T-helper 22 cell (primary cell): ENCODE measurements at places on chromosomes 6 and 20.
A peak's percentile ranks its signal among the peaks of the same experiment; 100 is the strongest.

DNA sequence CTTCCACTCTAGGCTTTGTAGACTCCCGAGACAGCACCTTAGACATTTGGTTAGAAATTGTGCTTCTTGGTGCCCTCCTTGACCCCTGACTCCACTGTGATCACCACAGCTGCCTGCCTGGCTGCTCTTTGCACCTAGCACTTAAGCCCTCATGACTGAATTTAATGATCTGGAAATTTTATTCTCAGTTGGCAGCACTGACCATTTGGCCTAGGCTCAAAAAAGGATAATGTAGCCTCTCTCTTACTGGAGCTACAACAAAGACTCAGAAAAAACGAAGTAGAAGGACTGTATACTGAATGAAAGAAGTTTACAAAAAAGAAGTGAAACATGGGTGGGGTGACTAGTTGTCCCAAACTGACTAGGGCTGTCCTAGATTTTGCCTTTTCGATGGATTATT lies 11.3 kb upstream of the ABRACL start:
- DNase-seq, result no peak

GRCh38 chr6:25342802-25343201 lies 63.6 kb downstream of the CARMIL1 start:
- no peak for DNase-seq

DNA sequence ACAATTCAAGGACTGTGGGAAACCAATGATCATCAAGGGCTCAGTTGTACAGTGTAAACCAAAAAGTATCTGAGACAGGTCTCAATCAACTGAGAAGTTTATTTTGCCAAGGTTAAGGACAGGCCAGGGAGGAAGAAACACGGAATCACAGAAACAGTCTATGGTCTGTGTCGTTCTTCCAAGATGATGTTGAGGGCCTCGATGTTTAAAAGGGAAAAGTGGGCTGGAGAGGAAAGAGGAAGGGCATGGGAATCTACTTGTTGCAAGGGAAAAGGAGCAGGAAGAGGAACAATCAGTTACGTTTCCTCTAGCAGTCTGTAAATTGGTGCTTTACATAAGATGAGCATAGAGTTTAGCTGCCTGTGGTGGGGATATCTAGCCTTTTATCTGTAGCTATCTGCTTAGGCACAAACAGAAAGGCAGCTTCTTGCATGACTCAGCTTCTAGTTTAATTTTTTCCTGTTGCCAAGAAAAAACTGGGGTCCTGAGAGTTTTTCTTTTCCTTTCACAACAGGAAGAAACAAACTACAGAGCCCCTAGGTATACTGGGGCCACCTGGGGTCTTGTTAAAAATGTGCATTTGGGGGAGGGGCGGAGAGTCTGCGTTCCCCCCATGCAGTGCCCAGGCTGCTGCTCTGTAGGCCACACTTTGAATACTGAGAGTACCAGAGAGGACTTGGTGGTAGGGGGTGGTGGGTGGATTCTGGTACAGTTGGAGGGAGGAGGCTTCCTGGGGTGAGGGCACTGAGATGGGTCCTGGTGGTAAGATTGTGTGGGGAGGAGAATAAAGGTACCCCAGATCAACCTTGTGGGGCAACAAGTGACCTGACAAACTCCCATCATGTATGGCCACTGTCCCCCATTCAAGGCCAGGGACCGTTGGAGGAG lies 35.3 kb upstream of the EZR start:
- peak; percentile 27 for DNase-seq

GRCh38 chr6:3159805-3160781 lies 2.7 kb upstream of the TUBB2A start:
- DNase-seq, result peak; percentile 76

DNA sequence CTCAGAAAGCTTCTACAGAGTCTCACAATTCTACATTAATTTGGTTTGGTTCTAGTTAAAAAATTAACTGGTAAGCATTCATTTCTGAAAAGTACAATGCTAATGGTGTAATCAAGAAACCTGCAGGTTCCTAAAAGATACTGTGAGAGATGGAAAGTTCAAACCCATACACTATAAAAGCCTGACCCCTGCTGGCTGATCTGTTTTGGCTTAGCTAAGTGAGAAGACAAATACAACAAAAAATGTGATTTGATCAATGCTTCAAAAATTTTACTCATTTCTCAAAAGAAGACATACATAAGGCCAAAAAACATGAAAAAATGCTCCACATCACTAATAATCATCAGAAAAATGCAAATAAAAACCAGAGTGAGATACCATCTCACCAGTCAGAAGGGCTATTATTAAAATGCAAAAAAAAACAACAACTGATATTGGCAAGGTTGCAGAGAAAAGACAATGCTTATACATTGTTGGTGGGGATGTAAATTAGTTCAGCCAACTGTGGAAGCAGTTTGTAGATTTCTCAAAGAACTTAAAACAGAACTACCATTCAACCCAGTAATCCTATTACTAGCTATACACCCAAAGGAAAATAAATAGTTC lies 102.8 kb downstream of the MOXD1 start:
- no peak for DNase-seq

GRCh38 chr6:17416806-17417205 lies 23.4 kb downstream of the CAP2 start:
- DNase-seq, result no peak

- no peak for DNase-seq
These were observed 55.5 kb downstream of the REV3L start for GRCh38 chr6:111427341-111428116.
